ENCODE measurements at places on chromosomes 16 and 17. TPM values are rescaled to one million over a fixed set of nuclear protein-coding genes. Genes with fewer than 3 reads are reported as not detected.

DNA sequence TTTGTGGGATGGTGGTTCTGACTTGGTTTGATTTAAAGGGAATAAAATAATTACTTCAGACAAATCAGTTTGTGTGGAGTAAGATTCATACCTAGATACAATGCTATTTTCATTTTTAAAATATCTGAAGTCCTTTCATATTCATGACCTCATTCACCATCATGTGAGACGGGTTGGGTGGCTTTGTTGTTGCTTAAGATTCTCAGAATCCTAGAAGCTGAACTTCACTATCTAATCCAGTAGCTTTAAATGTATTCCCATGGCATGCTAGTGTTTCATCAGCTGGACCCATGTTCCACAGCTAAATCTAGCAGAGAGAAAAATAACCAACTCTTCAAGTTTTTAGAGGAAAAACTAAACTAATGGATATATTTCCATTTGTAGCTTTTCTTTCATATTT, 2.7 kb upstream of the AMFR start:
- DNase-seq = no peak

The MYL4 gene
- not detected for total RNA-seq

DNA sequence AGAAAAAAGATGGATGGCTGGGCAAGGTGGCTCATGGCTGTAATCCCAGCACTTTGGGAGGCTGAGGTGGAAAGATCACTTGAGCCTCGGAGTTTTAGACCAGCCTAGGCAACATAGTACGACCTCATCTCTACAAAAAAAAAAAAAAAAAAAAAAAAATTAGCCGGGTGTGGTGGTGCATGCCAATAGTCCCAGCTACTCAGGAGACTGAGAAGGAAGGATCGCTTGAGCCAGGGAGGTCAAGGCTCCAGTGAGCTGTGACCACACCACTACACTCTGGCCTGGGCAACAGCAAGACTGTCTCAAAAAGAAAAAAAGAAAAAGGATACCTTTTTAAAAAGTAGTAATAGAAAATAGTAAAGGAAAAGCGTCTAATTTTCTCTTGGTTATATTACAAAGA, 20.7 kb downstream of the ZNF652 start:
- DNase-seq = no peak

The FOXO3B gene
- 4.7 TPM for total RNA-seq

DNA sequence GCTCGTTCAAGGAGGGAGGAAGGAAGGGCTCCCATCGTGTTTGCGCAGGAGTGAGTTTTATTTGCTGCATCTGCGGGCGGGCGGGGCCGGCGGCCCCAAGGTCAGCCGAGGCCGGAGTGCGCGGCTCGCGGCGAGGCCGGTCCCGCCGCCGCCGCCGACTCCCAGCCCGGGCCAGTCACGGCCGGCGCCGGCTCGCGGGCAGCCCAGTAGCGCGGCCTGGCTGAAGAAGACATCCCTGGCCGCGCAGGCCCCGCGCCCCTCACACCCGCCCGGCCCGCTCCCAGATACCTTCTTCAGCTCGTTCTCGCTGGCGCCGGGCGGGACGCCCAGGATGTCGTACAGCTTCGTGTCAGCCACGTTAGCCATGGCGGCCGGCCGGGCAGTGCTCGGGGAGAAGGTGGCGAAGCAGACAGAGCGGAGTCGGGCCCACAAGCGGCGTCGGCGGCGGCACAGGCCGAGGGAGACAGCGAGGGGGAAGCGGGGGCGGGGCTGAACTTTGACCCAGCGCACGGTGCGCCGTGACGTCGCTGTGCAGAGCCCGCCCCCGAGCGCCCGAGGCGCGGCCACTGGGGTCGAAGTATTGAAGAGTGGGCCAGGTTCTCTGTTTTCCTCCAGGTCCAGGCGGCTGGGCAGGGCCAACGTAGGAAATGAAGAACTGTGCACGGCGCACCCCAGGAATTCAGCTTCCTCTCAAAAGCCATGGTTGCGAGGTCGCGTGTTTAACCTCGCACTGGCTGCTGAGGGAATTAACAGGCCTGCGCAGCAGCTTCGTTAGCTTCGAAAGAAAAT, at the start of gene DNAJA2:
Gene DNAJA2, minus strand, starts transcription at position 468 of the 789 bp plus-strand sequence. Its CDS starts 102 bp downstream, at position 366.
- DNase-seq = peak; percentile 85

The MYOCD gene
- not detected for total RNA-seq

- peak; percentile 58 for DNase-seq
Observed at GRCh38 chr16:69064124-69064763, 41.2 kb upstream of the HAS3 start.

The FBXW10 gene
- total RNA-seq = 0.21 TPM

The IGFBP4 gene
- 13.0 TPM for total RNA-seq

- DNase-seq = no peak
Observed at GRCh38 chr16:47949276-47949675, 206.5 kb downstream of the ABCC12 start.

The ERN2 gene
- total RNA-seq = not detected

- DNase-seq = no peak
Observed at GRCh38 chr16:19660432-19660831, 57.6 kb downstream of the KNOP1 start.

The TBC1D3C gene
- not detected for total RNA-seq

The LRRC3C gene
- total RNA-seq = not detected

GRCh38 chr17:35982409-35983191, 1.3 kb upstream of the CCL16 start:
- no peak for DNase-seq

- DNase-seq = no peak
Observed at GRCh38 chr16:72551649-72552048, 379.7 kb upstream of the PMFBP1 start.

GRCh38 chr17:4472286-4472685, 26.4 kb upstream of the SPNS2 start:
- DNase-seq = no peak

The GRIN2A gene
- not detected for total RNA-seq

DNA sequence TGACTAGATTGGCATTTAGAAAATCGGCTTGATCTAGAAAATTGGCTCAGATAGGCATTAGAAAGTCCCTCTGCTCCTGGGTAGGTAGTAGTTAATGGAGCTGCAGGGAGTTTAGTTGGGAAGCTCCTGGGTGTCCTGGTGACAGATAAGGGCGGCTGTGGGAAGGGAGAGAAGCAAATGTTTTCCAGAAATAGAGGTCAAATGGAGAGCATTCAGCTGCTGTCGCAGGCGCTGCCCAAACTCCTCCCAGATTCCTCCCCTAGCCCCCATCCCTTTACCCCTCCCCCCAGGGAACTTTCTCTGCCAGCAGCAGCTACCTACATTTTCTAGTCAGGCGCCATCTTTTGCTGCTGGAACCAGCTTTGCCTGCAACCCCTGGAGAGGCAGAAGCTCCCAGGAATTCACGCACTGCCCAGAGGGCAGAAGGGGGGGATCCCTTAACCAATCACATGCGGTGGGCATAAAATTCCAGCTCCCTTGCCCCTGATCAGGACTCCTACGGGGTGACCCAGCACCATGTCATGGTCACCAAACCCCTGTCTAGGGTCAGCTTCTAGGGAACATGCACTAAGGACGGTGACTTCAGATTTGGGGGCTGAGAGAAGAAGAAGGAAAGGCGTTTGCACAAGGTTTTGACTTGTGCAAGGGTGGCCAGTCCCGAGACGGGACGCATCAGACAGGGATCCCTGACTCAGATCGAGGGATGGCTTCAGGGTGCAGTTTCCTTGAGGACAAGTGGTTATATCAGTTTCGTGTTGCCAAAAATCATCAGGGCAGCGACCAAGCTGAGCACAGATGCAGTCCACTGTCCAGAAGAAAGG, 43.8 kb downstream of the SOCS1 start:
- no peak for DNase-seq

GRCh38 chr17:2218426-2218825, 85.2 kb downstream of the SMG6 start:
- DNase-seq = peak; percentile 100

DNA sequence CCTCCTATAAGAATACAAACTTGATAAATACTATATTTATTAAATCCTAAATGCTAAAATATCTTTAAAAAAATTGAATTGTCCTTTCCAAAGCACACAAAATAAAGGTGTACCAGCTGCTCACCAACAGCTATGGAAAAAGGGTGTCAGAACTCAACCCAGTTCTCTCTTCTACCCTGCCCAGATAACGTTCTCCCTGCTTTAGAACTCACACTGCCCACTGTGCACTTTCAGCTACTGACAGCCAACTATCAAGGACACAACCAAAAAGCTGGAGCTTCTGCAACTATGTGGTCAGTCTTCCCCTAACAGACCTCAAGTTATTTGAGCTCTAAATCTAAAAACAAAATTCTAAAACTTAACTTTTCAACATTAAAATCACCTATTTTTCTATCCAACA, 13.7 kb downstream of the AP1G1 start:
- DNase-seq = no peak

DNA sequence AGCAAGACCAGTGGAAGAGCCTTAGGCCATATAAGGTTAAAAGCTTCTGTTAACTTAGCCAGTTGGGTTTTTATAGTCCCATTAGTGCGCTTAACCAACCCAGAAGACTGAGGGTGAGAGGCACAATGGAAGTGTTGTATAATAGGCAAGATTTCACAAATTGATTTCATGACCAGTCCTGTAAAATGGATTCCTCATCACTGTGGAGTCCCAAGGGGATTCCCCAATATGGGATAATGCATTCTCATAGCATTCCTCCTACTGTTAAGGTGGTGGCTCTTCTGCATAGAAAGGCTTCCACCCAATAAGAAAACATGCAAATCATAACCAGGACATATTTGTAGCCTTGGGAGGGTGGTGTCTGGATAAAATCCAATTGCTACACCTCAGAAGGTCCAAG, 22.1 kb upstream of the B4GALNT2 start:
- peak; percentile 99 for DNase-seq
